Globus pallidus (tissue), 1 donor: ENCODE measurements at places on chromosomes 3 and 15.

GRCh38 chr3:187626581-187626980 lies 43.6 kb downstream of the SST start:
- DNase-seq, result no peak

GRCh38 chr3:184229394-184230080 lies at the start of gene VWA5B2:
TSS of gene VWA5B2 (plus strand) at chr3:184229585. CDS start at chr3:184230529, 944 bp downstream.
- no peak for DNase-seq

DNA sequence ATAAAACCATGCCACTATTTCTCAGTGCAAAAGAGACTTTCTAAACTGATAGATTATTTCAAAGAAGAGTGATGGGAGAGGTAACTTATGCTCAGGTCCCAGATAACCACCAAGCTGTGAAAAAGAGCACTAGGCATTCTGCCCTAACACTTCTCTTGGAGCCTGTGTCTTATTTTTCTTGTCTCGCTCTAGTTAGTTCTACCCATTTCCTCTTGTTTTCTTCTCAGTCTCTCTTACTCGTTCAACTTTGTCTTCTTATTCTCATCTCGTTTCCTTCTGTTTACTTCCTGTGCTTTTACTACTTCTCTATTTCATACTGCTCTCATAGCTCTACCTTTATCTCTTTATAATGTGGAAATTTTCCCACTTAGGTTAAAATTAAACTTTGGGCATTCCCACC lies 91.8 kb upstream of the CGNL1 start:
- no peak for DNase-seq

DNA sequence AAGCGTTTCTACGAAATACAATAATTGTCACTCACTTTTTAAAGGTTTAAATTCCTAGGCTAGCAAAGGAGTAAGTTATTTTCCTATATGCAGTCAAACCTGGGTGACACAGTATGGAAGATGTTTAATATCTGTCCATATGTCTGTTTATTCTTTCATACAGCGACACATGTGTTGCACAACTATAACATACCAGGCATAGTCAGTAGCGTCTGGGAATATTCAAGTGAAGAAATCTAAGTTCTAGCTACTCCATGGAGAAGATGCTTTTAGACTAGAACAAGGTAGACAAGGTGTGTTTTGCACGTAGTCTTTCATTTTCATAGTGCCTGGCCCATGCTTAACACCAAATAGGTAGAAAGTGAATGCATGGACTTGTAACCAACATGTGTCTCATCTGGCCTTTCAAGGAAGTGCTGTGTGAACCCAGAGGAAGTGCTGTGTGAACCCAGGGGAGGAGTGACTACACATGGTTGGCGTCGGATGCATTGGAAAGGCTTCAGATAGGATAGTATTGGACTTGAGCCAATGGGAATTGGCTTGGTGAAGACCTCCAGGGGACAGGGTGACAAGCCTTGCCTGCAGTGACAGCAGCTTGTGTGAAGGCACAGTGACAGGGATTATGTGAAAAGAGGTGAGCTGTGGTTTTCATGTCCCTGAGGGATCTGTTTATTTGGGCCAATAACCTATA lies 267.0 kb downstream of the PTPRG start:
- no peak for DNase-seq

- no peak for DNase-seq
Measured at GRCh38 chr15:40981186-40981585, 27.9 kb downstream of the CHAC1 start.

DNA sequence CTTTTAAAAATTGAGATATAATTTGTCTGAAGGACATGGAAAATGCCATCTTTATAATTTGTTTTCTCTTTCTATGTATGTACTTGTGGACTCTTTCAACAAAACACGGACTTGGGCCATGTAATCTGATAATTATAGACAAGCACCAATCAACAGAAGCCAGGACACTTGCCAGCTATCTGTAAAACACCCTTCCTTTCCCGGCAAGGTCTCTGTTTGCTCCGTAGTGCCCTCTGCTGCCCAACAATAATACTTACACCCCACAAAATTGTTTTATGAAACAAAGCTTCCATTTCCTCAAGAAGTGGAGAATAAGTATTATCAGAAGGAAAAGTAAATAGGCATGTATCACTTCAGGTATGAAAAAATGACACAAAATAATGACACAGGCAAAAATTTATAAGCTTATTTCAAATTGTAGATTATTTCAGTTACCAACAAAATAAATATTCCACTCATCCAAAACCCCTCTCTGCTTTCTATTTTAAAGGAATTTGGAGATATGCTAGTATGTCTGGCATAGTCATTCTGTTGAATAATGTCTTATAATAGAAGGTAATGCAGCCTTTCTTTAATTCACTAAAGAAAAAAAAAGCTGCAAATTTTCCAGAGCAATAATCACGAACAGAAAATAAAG lies 32.8 kb downstream of the MYH15 start:
- DNase-seq, result peak; percentile 63

- DNase-seq, result no peak
Measured at GRCh38 chr15:63576441-63576840, 20.7 kb upstream of the FBXL22 start.

GRCh38 chr3:73136941-73137340 lies 75.5 kb downstream of the EBLN2 start:
- DNase-seq, result no peak

DNA sequence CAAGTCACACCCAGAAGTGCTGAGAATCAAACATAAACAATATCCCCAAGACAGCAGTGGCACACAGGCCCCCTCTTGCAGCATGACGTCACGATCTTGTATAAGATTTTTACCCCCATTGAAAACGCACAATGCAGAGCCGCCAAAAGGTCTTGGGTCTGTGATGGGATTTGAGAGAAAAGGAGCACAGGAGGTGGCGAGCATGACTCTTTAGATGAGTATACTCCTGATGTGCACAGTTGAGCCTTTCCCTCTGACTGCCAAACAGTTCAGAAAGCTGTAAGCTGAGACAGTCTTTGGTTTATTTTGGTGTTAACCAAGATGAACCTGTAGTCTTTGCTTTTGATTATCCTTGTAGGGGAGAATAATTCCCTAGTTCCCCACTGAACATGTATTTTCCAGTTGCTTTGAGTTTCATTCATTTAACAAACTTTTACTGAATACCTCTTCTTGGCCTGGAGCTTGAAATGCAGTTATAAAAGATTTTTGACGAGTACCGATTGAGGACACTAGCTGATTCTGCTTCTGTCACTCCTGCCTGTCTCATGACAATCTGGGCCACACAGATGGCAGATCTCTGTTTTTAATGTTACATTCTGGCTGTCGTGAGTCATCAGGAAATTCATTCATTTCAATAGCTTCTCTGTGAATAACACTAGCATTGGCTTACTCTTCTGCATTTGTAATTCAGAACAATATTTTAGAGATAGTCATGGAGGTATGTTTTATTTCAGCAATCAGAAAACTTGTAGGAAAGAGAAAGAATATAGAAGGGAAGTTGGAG lies 28.9 kb downstream of the CFAP91 start:
- no peak for DNase-seq

DNA sequence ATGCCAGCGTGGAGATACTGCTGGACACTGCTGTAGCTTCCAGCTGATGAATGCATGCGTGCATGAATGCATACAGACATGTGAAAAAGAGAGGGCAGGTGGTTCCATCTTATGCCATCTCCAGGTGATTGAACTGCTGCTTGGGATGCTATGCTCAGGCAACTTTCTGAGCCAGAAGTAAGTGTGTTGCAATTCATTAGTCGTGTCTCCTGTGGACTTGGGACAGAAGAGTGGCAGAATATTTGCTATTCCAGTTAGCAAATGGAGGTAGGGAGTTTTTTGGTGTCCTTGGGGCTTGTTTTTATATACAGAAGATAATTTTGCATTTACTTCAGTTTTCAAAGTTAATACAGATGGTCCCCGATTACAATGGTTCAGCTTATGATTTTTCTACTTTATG lies 33.3 kb downstream of the ANKDD1A start:
- no peak for DNase-seq

DNA sequence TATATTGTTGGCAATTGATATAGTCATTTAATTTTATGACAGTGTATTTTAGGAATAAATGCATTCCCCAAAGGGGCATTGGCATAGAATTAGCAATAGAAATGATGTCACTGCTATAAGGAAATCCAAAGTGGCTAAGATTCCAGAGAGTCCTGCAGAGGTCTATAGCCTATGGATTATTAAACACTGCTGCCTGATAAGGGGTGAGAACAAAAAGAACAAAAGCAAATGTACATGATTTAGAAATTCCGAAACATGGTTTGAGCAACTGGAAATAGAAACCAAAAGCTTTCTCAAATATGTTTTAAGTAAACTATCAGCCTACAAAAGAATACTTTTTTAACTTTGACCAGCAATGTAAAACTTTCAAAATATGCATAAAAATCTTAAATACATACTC lies 280.1 kb upstream of the RASGRP1 start:
- no peak for DNase-seq

- no peak for DNase-seq
Measured at GRCh38 chr3:194900854-194901522, 215.3 kb downstream of the FAM43A start.

GRCh38 chr15:48325400-48325799 lies 5.8 kb upstream of the DUT start:
- no peak for DNase-seq

DNA sequence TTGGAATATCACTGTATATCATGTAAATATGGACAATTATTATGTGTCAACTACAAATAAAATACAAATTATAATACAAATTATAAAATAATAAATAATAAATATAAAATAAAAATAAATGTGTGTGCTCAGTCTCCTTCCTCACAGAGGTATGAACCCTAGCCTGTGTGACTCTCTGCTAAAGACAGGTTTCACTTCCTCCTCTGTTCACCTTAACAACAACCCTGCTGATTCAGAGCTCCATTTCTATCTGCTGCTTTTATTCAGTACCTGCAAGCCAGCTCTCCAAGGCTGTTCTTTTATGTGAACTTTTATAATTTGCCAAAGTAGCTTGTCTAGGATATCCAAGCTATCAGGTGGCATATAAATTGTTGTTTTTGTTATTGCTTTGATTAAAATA lies 610.7 kb upstream of the GRM7 start:
- DNase-seq, result no peak

- no peak for DNase-seq
Measured at GRCh38 chr3:128481438-128481942, 11.5 kb downstream of the GATA2 start.

DNA sequence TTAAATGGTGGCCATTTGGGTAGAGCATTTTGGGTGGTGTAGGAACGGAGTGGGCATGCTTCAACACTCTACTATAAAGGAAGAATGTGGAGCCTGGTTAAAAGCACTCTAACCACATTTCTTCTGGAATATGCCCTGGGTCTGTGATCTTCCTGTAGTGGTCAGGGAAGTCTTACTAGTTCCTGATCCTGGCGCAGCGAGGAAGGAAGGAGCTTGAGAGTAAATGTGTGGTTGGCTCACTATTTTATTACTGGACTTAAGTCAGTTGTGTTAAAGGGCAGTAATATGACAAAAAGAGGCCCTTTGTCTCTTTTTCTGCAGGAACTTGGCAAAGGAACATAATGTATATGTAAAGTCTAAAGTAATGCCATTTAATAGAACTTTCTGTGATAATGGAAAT lies 197.6 kb upstream of the ZPLD1 start:
- DNase-seq, result no peak

DNA sequence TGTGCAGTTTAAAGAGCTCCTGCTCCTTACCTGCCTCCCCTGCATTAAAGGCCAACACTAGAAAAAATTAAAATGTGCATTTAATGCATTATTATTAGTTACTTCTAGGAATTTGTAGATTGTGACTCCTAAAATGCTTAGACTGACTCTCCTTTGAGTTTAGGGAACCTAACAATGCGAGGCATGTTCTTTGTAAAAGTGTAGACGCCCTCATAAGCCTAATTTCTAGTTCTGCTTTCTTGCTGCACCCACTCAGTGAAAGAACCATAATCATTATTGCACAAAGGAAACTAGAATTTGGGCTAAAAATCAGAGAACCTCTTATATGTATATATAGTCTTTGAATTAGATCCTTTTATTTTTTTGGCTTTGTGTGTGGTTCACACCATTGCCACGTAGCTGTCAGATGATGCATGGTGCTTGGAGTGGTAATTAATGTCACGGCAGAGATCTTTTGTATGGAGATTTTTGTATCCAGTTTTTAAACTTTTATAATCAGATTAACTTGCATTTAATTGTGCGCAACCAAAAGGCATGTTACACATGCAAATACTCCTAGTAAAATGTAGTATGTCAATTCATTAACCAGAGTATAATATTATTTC lies 710 bp downstream of the ABHD10 start:
- peak; percentile 45 for DNase-seq

- no peak for DNase-seq
Measured at GRCh38 chr3:178826435-178827123, 245.0 kb downstream of the ZMAT3 start.

DNA sequence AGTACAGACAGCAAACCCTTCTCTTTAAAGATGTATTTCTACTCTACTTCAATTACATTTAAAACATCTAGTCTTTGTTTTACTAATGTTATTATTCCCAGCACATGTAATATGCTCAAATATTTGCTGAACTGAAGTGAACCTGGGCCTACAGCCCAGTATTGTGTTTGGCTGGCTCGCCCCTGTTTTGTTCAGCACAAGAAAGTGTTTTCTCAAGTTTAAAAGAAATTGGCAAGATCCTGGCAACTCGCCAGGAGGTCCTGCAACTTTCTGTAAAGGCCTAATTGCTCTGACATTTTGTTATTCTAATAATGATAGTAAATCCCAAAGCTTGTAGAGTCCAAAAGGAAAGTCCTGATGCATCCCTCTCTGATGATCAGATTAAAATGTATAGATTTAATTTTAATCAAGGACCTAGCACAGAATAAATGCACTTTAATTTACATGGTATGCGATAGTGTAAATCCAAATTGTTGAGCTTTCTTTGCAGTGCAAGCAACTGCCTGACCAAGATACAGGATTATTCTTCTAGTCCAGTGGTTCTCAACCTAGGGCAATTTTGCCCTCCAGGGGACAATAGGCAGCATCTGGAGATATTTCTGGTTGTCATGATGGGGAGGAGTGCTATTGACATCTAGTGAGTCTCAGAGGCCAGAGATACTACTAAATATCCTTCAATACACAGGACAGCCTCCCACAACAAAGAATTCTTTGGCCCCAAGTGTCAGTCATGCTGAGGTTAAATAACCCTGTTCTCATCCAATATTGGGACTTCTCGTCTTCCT lies 35.7 kb upstream of the TMOD3 start:
- DNase-seq, result peak; percentile 60

DNA sequence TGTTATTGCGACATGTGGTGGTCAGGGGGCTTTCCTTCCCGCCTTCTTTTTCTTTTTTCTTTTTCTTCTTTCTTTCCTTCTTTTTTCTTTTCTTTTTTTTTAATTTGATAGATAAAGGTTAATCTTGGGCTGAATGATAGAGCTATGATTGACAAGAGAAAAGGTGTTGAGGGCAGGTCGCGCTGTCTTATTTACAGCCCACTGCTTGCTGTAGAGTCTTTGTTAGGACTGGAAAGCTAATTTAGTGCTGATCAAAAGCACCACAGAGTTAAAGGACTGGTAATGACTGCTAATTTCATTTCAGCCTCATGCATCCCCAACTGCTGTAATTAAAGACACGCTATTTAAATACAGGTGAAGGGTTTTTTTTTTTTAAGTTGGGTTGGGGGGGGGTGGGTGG lies 10.6 kb upstream of the SOX2 start:
- peak; percentile 27 for DNase-seq
